ENCODE measurements at places on chromosomes 13 and 19. TPM values are rescaled to one million over a fixed set of nuclear protein-coding genes. Genes with fewer than 3 reads are reported as not detected.

Gene EDNRB
- total RNA-seq: 2.6 TPM

Gene LMO7
- 156 TPM for total RNA-seq

Gene C19orf47
- 13.4 TPM for total RNA-seq

Gene MYH14
- 66.0 TPM for total RNA-seq

Gene RETN
- total RNA-seq: not detected

Gene NLRP11
- not detected for total RNA-seq

Gene SOX1
- not detected for total RNA-seq

Gene ZNF285
- 0.64 TPM for total RNA-seq

Gene NFIX
- 101 TPM for total RNA-seq

Gene IGSF23
- not detected for total RNA-seq

Gene TTC9B
- total RNA-seq: not detected

Gene KCTD15
- total RNA-seq: 41.4 TPM

Gene RCBTB2
- total RNA-seq: 10.3 TPM

Gene NDUFS7
- total RNA-seq: 120 TPM

Gene KHSRP
- 148 TPM for total RNA-seq

Gene PSG2
- total RNA-seq: not detected

Gene ZNF492
- 0.24 TPM for total RNA-seq

Gene VSTM1
- total RNA-seq: not detected

Gene PCDH17
- total RNA-seq: 2.1 TPM

Gene BST2
- total RNA-seq: 2.8 TPM

Gene EPN1
- 91.9 TPM for total RNA-seq

Gene CCDC194
- not detected for total RNA-seq

Gene ZNF491
- 0.20 TPM for total RNA-seq

Gene TEX101
- 3.3 TPM for total RNA-seq

Gene FAM216B
- not detected for total RNA-seq

Gene KLF5
- total RNA-seq: 302 TPM

Gene CEACAM18
- total RNA-seq: not detected

Gene ABHD8
- total RNA-seq: 2.2 TPM

Gene COL4A1
- total RNA-seq: 27.5 TPM

Gene AZU1
- total RNA-seq: not detected

Gene ZNF85
- 2.7 TPM for total RNA-seq

Gene B3GNT8
- 40.4 TPM for total RNA-seq

Gene DNMT1
- total RNA-seq: 63.7 TPM

Gene SLITRK1
- total RNA-seq: not detected

Gene SIGLEC8
- total RNA-seq: not detected

Gene LSR
- 66.6 TPM for total RNA-seq

Gene CEACAM3
- not detected for total RNA-seq

Gene RABAC1
- 67.9 TPM for total RNA-seq

Gene LATS2
- total RNA-seq: 7.1 TPM

Gene TMEM238
- total RNA-seq: 25.6 TPM

Gene CEACAM7
- 71.9 TPM for total RNA-seq

Gene STK11
- 35.0 TPM for total RNA-seq

Gene OR10H3
- not detected for total RNA-seq

Gene DHPS
- 34.1 TPM for total RNA-seq

Gene ZNF260
- total RNA-seq: 7.9 TPM

Gene NCR1
- total RNA-seq: 0.44 TPM

Gene VAV1
- total RNA-seq: 1.3 TPM

Gene DPF1
- total RNA-seq: 0.16 TPM

Gene NDUFA7
- total RNA-seq: 52.2 TPM

Measured in esophagus mucosa (tissue), 1 donor.